NCI-H1417 (cell line): ENCODE measurements at places on chromosomes 2 and 18.

GRCh38 chr2:201546576-201546975 lies 95.0 kb downstream of the STRADB start:
- no peak for DNase-seq

- no peak for DNase-seq
These were observed 408.4 kb upstream of the SALL3 start for GRCh38 chr18:78571063-78571785.

- DNase-seq: no peak
These were observed 5.8 kb downstream of the HDLBP start for GRCh38 chr2:241309684-241310117.

DNA sequence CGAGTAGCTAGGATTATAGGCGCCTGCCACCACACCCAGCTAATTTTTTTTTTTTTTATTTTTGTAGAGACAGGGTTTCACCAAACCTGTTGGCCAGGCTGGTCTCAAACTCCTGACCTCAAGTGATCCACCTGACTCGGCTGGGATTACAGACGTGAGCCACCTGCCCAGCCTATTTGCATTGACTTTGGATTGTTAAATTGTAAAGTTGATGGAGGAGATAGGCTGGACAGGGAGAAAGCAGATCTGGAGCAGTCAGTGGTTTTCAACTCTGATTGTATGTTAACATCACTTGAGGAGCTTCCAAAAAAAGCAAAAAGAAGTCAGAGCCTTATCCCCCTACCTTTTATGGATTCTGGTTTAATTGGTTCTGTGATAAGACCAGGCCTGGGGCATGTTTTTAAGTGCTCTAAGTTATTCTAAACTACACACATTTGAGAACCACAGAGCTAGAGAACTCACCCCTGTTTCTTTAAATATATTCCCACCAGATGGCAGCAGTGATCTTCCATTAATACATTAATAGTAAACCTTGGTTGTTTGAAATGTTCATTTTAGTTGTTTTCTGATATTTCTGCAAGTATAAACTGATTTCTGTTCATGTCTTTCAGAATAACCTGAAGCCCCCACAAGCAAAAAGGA lies 7.5 kb downstream of the C2orf49 start:
- no peak for DNase-seq

GRCh38 chr2:200194746-200195145 lies 111.7 kb upstream of the SPATS2L start:
- DNase-seq: no peak

DNA sequence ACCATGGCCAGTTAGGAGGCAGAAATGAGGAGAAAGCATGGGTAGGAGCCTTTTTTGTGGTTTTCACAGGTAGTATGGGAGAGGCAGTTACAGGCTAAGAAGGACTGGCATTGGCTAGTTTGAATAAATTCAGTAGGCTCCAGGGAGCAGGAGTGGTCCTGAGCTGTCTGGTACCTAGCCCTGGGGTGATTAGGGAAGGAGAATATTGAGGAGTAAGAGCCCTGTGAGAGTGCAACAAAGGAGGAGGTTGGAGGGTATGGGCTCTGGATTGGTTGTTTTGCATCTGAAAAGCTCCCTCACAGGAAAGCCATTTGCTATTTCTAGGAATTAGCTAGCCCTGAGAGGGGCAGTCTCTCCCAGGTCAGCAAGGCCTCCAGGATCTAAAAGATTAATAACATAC lies 13.3 kb upstream of the TCF7L1 start:
- no peak for DNase-seq

DNA sequence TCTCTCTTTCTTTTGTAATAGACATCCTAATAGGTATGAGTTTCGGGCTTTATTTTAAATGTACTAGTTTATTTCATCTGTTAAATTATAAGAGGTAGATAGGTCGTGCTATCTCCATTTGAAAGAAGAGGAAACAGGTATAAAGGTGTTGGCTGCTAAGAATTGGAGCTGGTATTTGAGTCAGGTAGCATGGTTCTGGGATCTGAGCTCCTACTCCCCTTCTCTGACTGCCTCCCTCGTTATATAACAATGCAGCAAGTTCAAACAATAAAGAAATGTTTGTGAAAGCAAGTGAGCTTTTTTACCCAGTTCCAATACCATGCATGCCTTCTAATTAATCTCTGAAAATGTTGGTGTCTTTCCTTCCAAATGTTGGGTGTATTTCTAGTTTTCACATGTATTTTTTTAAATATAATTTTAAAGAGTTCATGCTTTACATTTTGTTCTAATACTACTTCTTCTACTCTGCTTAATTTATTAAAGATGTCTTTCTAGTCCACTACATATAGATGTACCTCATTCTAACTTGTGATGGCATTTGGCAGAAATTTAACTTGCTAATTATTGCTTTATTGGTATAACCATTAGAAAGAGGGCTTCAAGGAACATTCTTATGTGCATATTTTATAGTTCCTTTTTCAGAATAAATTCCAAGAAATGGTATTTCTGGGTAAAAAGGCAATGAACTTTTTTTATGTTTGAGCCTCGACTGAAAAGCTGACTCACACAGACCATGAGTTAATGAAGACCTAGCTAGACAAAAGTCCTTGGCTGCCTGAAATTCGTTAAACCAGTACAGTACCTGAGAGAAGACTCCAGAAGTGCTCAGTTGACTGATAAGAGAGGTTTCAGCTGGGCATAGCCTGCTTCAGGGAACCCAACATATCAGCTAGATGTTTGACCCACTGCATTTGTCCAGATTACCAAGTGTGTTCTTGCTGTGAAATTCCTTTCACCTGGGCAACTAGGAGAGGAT lies 133.5 kb downstream of the CERS6 start:
- no peak for DNase-seq

DNA sequence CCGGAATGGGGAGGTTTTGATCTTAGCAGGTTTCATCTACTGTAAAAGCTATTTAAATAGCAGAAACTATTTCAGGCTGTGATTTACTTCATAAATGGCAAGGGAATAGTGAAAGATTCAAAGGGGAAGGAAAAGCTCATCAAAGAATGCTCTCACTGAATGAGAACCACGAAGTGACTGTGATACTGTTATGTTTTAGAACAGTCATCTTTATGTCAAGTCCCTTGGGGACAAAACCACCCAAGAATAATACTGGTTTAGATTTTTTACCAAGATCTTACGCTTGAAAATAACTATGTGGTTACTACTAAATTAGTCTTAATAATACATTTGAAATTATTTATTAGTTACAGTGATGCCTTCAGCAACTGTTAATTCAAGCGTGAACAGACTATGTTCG lies 28.1 kb downstream of the FARSB start:
- no peak for DNase-seq

DNA sequence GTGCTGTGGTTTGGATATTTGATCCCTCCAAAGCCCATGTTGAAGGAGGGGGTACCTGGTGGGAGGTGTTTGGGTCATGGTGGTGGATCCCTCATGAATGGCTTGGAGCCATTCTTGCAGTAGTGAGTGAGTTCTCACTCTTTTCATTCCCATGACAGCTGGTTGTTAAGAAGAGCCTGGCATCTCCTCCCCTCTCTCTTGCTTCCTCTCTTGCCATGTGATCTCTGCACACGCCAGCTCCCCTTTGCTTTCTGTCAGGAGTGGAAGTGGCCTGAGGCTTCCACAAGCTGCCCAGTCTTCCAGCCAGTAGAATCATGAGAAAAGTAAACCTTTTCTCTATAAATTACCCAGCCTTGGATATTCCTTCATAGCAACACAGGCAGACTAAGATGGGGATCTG lies 8.6 kb downstream of the ADD2 start:
- DNase-seq: no peak
